ENCODE measurements at places on chromosomes 5 and 9. TPM values are rescaled to one million over a fixed set of nuclear protein-coding genes. Genes with fewer than 3 reads are reported as not detected.
A peak's percentile ranks its signal among the peaks of the same experiment; 100 is the strongest.

The TMEM174 gene
- total RNA-seq: not detected

DNA sequence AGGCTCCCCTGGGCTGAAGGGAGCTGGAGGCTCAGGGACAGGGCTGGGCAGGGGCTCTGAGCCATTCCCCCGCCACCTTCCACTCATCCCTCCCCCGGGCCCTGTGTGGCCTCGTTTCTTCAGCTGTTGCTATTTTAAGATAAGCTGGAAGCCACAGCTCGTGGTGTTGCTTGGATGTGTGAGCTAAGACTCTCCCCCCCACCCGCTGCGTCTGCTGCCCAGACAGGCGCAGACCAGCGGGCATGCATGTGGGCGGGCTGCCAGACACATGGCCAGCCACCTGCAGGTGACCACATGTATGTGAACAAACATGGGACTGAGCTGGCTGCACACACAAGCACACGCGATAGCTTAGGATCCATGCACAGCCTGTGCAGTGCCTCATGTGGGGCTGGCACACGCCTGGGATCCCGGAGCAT, 8.7 kb downstream of the SNCB start:
- DNase-seq: no peak

DNA sequence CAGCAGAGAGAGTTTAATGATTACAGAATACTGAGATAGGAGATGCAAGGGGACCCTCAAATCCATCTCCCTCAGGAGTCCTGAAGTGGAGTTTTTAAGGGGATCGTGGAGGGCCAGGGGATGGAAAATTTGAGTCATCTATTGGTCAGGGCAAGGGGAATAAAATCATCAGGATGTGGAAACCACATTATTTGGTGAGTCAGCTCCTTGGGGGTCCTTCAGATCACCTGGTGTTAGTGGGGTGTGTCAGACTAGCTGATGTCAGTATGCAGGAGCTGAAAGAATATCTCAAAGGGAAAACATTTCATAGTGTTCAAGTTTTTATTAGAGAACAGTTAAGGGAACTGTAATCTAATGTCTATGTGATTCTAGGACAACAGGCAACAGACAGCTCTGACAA, 183.0 kb upstream of the FTMT start:
- no peak for DNase-seq

The FBP1 gene
- total RNA-seq: not detected

- no peak for DNase-seq
These were observed 179.2 kb downstream of the MACROH2A1 start for GRCh38 chr5:135219868-135220267.

GRCh38 chr5:128538250-128539037, 399 bp upstream of the FBN2 start:
- peak; percentile 79 for DNase-seq

GRCh38 chr9:27361492-27361891, 64.5 kb upstream of the EQTN start:
- DNase-seq: no peak

GRCh38 chr5:178314961-178315820, 82.6 kb upstream of the PHYKPL start:
- no peak for DNase-seq

DNA sequence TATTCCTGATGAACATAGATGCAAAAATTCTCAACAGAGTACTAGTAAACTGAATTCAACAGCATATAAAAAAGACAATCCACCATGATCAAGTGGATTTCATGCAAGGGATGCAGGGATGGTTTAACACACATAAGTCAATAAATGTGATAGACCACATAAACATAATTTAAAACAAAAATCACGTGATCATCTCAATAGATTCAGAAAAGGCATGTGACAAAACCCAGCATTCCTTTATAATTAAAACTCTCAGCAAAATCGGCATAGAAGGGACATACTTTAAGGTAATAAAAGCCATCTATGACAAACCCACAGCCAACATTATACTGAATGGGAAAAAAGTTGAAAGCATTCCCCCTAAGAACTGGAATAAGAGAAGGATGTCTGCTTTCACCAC, 166.9 kb upstream of the TRIM32 start:
- DNase-seq: no peak

DNA sequence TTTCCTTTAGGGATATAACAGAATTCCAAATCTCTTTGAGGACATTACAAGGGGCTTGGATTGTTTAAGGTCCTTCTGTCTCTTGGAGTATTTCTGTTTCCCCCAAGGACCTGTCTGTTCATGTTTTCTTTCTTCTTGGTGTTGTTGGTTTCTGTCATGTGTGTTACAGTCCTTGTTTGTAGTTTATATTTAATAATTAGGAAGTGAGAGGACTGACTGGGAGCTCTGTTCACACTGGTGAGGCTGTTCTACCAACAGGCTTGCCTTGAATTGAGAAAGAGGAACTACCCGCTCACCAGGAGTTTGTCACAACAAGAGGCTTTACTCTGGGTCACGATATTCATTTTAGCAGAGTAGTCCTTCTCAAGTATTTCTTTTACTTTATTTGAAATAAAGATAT, 119.2 kb upstream of the SV2C start:
- DNase-seq: no peak

The GRXCR2 gene
- not detected for total RNA-seq

Measured in GM23248 (cell line).